Stimulated activated CD8-positive, alpha-beta memory T cell treated with anti-CD3 and anti-CD28 coated beads, Interleukin-4, amount 100 ng/mL, for 4 hours (primary cell): ENCODE measurements at places on chromosomes 7 and 10.

- no peak for DNase-seq
Observed at GRCh38 chr7:19421861-19422260, 276.6 kb upstream of the FERD3L start.

DNA sequence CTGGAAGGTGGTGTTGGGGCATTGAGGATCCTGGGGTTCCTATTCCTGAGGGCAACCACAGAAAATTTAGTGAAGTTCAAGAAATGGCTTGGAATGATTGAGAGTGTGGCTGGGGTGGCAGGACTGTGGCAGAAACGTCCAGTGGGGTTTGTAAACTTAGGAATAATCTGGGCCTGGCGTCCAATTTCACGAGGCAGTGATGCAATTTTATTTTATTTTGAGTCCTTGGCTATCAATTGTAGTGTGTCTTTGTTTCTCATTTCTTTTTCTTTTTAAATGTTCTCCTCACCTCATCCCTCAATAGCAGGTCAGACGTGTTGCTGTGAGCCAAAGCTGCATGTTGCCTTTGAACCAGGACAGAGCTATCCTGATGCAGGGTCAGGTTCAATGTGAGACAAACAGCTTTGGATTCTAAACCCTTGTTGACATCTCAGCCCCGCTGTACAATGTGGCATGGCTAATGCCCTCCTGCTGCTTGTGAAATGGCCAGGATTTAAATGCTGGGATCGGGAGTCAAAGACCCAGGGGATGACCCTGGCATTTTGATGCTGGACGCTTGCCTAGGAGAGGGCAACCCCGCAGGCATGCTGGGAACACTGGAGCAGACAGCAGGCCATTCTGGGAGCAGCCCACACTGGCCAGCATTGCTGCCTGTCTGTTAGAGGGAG is 64.8 kb downstream of the RBM20 start:
- no peak for DNase-seq

- no peak for DNase-seq
Observed at GRCh38 chr10:33335551-33335800, 1.0 kb upstream of the NRP1 start.

DNA sequence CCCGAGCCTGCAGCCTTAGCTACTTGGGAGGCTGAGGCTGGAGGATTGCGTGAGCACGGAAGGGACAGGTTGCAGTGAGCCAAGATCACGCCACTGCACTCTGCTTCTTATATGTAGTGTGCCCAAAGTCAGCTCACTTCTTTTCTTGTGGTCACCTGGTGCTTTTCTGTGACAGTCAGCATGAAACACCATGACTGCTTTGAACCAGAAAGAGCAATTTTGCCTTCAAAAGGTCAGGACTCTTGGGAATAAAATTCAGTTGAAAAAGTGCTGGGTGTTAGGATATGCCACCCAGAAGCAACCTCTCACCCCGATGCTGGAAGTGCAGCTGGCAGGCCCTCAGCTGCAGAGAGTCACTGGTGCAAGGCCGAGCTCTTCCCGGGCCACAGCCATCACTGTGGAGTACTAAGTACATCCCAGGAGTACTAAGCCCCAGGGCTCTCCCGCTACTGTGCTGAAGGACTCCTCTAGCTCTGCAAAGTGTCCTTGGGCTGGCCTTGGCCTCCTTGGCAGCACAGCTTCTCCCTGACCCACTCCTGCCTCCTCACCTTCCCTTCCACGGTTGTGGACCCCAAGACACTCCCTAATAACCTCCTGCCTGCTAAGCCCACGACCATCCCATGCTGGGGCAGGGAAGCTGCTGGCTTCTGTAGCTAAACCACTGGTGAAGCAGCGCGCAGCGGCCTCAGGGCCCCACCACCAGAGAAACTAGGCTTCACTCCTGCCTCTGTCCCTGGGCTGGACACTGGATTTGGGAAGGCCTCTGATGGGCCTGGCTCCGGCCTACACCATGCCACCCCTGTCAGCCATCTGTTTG is 17.6 kb upstream of the GDI2 start:
- DNase-seq: no peak

GRCh38 chr7:100571829-100572116 is 1.9 kb downstream of the SAP25 start:
- DNase-seq: no peak
